ENCODE measurements at places on chromosomes 5 and 9. TPM values are rescaled to one million over a fixed set of nuclear protein-coding genes. Genes with fewer than 3 reads are reported as not detected.

The INSL4 gene
- total RNA-seq, result not detected

The IL4 gene
- not detected for total RNA-seq

The SGCD gene
- 1.6 TPM for total RNA-seq

The PCDHB8 gene
- under 0.01 TPM for total RNA-seq

The FOXD1 gene
- 1.4 TPM for total RNA-seq

The CDC25C gene
- total RNA-seq, result 11.9 TPM

The CWC27 gene
- 12.9 TPM for total RNA-seq

The BARHL1 gene
- not detected for total RNA-seq

The FBXO38 gene
- total RNA-seq, result 48.5 TPM

The FRMD3 gene
- 0.73 TPM for total RNA-seq

The DNM1 gene
- 45.6 TPM for total RNA-seq

The PTPDC1 gene
- 14.9 TPM for total RNA-seq

The ZFP62 gene
- 12.5 TPM for total RNA-seq

The TXNDC8 gene
- not detected for total RNA-seq

The LMAN2 gene
- 352 TPM for total RNA-seq

The IFNA2 gene
- not detected for total RNA-seq

The SAXO1 gene
- total RNA-seq, result not detected

The PCDHB11 gene
- 0.37 TPM for total RNA-seq

The SLC25A48 gene
- total RNA-seq, result not detected

The ARL14EPL gene
- total RNA-seq, result 0.20 TPM

The GABRB2 gene
- total RNA-seq, result not detected

The TMEM174 gene
- not detected for total RNA-seq

The RNF183 gene
- total RNA-seq, result under 0.01 TPM

The PTGS1 gene
- 83.0 TPM for total RNA-seq

The HAND1 gene
- total RNA-seq, result under 0.01 TPM

The NDST1 gene
- 45.4 TPM for total RNA-seq

The ZNF483 gene
- 0.78 TPM for total RNA-seq

The N4BP3 gene
- total RNA-seq, result under 0.01 TPM
